Spinal cord (tissue), 10 donors: ENCODE measurements at places on chromosomes 7 and 10. TPM values are rescaled to one million over a fixed set of nuclear protein-coding genes. Genes with fewer than 3 reads are reported as not detected.

HOXA11 gene
- not detected for total RNA-seq

PTF1A gene
- total RNA-seq: 0.22 TPM

GPC2 gene
- total RNA-seq: 6.1 TPM

AUTS2 gene
- total RNA-seq: 86.5 TPM

ZMIZ1 gene
- total RNA-seq: 43.1 TPM

DENND2A gene
- 26.3 TPM for total RNA-seq

MYOZ1 gene
- total RNA-seq: 1.6 TPM

CYP17A1 gene
- total RNA-seq: 0.44 TPM

CALML3 gene
- not detected for total RNA-seq

KCNH2 gene
- total RNA-seq: 9.1 TPM

LIPK gene
- total RNA-seq: not detected

COL13A1 gene
- 11.4 TPM for total RNA-seq

HGF gene
- 12.2 TPM for total RNA-seq
